ENCODE measurements at places on chromosomes 4 and X.
A peak's percentile ranks its signal among the peaks of the same experiment; 100 is the strongest.

- no peaks in the 10 kb centered on the region for H3K36me3 ChIP-seq
- H3K27ac ChIP-seq = no peak overlapping the region
- H3K4me3 ChIP-seq = no peak overlapping the region
- H3K4me1 ChIP-seq = no peaks in the 10 kb centered on the region
- DNase-seq = no peak
Observed at GRCh38 chr4:148021686-148022085, 289.8 kb downstream of the ARHGAP10 start.

DNA sequence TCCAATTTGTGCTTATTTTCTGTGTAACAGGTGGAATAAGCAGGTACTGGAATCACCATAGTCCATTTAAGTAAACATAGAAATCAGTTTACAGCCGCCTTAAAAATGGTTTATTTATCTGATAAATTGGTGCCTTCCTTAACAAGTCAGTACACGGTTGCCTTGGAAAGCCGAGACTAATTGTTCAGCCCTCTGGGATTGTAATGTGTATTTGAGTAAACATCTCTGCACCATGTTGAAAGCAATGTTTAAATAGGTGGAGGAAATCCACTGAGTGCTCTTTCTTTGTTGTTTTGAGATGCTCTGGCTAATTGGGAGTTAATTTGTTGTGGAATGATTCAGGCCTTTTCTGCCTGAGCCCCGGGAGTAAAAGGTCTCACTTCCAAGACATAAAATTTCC, 45.7 kb upstream of the ADRA2C start:
- no peak overlapping the region for H3K4me3 ChIP-seq
- no peaks in the 10 kb centered on the region for H3K36me3 ChIP-seq
- H3K4me1 ChIP-seq = no peaks in the 10 kb centered on the region
- no peak overlapping the region for H3K27ac ChIP-seq
- no peak for DNase-seq

- H3K27ac ChIP-seq = no peak overlapping the region
- no peaks in the 10 kb centered on the region for H3K36me3 ChIP-seq
- H3K27me3 ChIP-seq = no peaks in the 10 kb centered on the region
- no peak overlapping the region for H3K4me3 ChIP-seq
- DNase-seq = peak; percentile 75
Observed at GRCh38 chr4:54318904-54319303, 89.8 kb downstream of the PDGFRA start.

- no peak overlapping the region for H3K4me3 ChIP-seq
- no peak for DNase-seq
- H3K27me3 ChIP-seq = no peaks in the 10 kb centered on the region
- no peak overlapping the region for H3K27ac ChIP-seq
- H3K4me1 ChIP-seq = no peaks in the 10 kb centered on the region
Observed at GRCh38 chr4:102693861-102694260, 66.9 kb downstream of the MANBA start.

Measured in hepatocyte (in vitro differentiated cells).